ENCODE measurements at places on chromosomes 6 and 20. TPM values are rescaled to one million over a fixed set of nuclear protein-coding genes. Genes with fewer than 3 reads are reported as not detected.

GRCh38 chr6:16295471-16295870, 57.1 kb downstream of the GMPR start:
- H3K27ac ChIP-seq: no peak overlapping the region
- H3K4me3 ChIP-seq: no peak overlapping the region
- H3K36me3 ChIP-seq: no peaks in the 10 kb centered on the region
- no peak for DNase-seq
- H3K27me3 ChIP-seq: no peaks in the 10 kb centered on the region
- no peaks in the 10 kb centered on the region for H3K4me1 ChIP-seq

DNA sequence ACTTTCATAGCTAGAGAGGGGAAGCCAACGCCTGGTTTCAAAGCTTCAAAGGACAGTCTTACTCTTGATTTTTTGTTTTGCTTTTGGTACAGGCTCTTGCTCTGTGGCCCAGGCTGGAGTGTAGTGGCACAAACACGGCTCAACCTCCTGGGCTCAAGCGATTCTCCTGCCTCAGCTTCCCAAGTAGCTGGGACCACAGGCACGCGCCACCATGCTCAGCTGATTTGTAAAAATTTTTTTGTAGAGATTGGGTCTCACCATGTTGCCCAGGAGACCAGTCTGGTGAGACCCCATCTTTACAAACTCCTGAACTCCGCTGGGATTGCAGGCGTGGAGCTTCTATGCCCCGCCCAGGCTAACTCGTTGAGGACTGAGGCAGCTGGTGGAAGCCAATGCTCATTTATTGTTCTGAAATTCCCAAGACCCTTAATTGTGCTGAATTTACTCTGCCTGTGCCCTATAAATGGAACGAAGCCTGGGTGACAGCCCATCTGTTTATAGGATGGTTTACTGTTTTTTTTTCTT, 18.0 kb downstream of the SRSF3 start:
- no peak overlapping the region for H3K27ac ChIP-seq
- peaks cover 20% of the 10 kb centered on the region for H3K4me1 ChIP-seq
- no peak for DNase-seq
- H3K36me3 ChIP-seq: peaks cover 7% of the 10 kb centered on the region
- H3K27me3 ChIP-seq: no peaks in the 10 kb centered on the region
- H3K4me3 ChIP-seq: no peak overlapping the region

DNA sequence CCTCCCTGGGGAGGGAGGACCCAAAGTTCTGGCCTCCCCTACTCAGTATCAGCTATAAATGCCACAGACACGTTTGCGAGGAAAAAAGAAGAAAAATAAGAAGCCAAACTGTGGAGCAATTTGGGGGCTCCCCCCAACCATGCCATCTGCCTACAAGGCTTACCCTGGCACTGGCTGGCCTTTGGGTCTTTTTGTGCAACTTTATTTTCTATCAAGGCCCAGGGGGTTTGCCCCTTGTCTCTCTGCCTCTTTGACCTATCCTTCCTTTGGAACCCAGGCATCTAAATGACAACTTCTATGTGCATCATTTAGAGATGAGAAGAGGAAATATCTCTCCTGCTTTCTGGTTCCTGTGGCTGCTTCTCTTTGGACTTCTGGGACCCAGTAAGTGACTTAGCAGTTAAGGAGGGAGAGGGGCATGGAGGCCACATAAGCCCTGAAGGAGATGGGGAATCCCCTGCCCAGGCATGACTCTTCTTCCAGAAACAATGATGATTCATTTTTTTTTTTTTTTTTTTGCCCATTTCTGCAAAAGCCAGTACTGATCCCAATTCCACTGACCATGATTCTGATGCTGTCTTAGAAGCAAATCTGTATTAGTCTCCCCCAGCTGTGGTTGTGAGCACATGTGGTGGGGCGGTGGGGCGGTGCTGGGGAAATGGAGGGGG, at the start of gene MUC22:
TSS of gene MUC22 (plus strand) at position 82 of the 668 bp plus-strand sequence. CDS start at position 315, 233 bp downstream.
- no peaks in the 10 kb centered on the region for H3K27me3 ChIP-seq
- no peak for DNase-seq
- no peak within 1 kb of the TSS for H3K27ac ChIP-seq
- H3K36me3 ChIP-seq: no peaks in the 10 kb centered on the region
- H3K4me1 ChIP-seq: no peaks in the 10 kb centered on the region
- H3K4me3 ChIP-seq: no peak within 1 kb of the TSS

DNA sequence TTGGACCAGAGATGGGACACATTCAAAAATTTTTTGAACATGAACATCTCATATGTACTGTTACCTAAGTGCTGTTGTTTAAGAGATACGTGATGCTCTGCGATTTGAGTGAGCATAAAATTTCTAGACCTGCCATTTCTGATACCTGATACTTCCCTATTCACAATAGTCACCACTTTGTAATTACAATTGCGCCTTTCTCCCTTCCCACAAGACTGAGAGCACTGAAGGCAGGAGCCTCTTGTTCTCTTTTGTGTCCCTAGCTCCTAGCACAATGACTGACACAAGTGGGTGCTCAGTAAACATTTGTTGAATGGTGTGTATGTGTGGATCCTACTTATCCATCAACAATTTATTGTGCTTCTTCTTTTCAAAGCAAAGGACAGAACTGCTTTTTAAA, 92.8 kb upstream of the TMEM30A start:
- no peak overlapping the region for H3K27ac ChIP-seq
- no peak for DNase-seq
- no peaks in the 10 kb centered on the region for H3K36me3 ChIP-seq
- no peak overlapping the region for H3K4me3 ChIP-seq
- no peaks in the 10 kb centered on the region for H3K4me1 ChIP-seq
- no peaks in the 10 kb centered on the region for H3K27me3 ChIP-seq

GRCh38 chr6:22631091-22631490, 61.7 kb downstream of the HDGFL1 start:
- H3K4me3 ChIP-seq: no peak overlapping the region
- H3K27me3 ChIP-seq: no peaks in the 10 kb centered on the region
- H3K36me3 ChIP-seq: no peaks in the 10 kb centered on the region
- no peaks in the 10 kb centered on the region for H3K4me1 ChIP-seq
- H3K27ac ChIP-seq: no peak overlapping the region

Gene TMEM170B
- polyA plus RNA-seq: 1.5 TPM

Gene HLA-DOB
- polyA plus RNA-seq: 0.53 TPM

Gene COL12A1
- 1.2 TPM for polyA plus RNA-seq

Data from pancreas (tissue), 10 donors.